BE2C (cell line): ENCODE measurements at places on chromosomes 1 and 21.

GRCh38 chr1:226520640-226521355 is 27.8 kb upstream of the STUM start:
- no peak for DNase-seq

GRCh38 chr1:210692796-210693195 is 364.1 kb downstream of the HHAT start:
- no peak for DNase-seq

DNA sequence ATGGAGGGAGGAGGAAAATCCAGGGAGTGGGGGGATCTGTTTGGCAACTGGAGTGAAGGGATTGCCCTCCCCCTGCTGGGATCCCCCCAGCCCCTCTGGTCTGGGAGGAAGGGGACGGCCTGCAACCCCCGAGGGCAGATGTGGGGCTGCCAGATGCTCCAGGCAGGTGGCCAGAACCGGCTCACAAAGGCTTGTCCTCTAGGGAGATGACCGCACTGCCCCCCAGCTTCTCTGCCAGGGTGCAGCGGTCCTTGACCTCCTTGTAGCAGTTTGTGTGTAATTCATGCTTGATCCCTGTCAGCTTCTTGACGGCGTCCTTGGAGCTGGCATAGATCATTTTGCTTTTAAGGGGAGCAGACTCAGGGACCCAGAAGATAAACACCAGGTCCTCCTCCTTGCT is 69.2 kb downstream of the ROR1 start:
- peak; percentile 18 for DNase-seq

DNA sequence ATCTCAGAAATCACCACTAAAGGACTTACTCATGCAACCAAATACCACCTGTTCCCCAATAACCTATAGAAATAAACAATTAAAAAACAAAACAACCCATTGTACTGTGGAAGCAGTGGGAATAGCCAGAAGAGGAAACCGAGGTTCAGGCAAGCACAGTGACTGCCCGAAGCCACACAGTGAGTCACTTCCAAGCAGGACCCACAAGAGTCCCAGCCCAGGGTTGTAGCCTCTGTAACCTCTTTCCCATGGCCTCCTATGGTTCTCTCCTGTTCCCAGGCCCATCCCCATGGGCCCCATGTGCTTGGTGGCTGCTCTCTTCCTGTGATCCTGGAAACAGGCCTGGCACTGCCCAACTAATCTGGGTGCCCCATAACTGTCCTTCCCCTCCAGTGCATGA is 29.0 kb upstream of the HTR1D start:
- DNase-seq, result no peak

DNA sequence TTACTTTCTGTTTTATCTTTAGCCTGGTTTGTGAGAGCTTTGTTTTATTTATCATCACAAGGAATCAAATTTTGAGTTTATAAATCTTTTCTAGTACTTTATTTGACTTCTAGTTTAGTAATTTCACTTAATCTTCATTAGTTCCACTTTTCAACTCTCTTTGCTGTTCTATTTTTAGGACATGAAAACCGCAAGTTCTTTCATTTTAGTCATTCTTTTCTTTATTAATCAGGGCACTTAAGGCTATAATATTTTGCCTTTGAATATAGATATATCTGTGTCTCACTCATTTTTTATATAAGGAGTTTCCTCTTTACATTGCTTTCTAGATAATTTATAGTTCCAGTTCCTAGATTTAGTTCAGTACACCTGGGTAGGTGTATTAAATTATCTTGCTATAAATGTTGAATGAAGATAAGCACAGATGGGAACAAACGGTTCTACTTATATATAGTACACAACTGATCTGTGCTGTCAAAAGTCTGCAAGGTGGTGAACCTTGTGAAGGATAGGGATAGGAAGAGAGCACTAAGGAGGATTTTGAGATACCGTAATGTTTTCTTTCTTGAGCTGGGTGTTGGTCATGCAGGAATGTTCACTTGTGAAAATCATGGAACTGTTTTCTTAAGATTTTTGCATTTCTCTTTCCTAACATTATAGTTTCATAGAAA is 402.3 kb downstream of the RYR2 start:
- no peak for DNase-seq

GRCh38 chr1:172646653-172647052 is 12.2 kb upstream of the FASLG start:
- DNase-seq, result no peak

- DNase-seq, result no peak
These were observed 860.4 kb downstream of the PLA2G4A start for GRCh38 chr1:187689129-187689528.

- DNase-seq, result no peak
These were observed 8.6 kb upstream of the C1orf159 start for GRCh38 chr1:1124508-1124785.

- peak; percentile 68 for DNase-seq
These were observed 9.0 kb downstream of the NPPA start for GRCh38 chr1:11838349-11839272.

- DNase-seq, result no peak
These were observed 35.1 kb downstream of the NUAK2 start for GRCh38 chr1:205286335-205286950.

- no peak for DNase-seq
These were observed 64.3 kb downstream of the OLFML3 start for GRCh38 chr1:114043548-114043947.

DNA sequence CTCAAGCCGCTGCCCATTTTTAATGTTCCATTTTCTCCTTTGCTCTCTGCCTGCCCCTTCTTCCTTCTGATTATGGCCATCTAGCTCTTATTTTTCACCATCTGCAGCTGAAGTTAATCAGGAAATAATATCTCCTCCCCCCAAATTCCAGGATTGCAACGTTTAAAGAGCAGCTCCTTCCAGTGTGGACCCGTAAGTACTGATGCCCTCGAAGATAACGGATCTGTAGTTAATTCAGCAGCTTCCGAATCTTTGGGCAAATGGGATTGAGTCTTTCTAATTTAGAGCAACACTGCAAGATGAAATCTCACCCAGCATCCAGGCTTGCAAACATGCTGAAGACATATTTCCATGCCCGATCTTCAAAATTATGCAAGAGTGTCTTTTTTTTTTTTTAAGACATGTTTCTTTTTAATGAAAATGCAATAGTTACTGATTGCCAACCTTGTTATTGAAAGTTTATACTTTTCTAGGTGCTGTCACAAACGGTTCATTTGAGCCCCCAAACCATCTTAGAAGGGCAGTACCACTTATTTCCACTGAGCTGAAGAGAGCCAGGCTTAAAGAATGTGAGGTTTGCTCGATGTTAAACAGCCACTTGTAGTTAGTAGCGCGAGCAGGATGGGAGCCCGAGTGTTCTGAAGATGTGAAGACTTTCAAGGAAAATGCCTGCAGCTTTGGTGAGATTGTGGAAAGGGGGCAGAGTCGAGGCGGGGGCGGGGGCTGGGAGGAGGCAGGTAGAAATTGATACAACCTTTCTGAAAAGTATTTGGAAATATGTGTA is 10.9 kb upstream of the RCAN3 start:
- no peak for DNase-seq

DNA sequence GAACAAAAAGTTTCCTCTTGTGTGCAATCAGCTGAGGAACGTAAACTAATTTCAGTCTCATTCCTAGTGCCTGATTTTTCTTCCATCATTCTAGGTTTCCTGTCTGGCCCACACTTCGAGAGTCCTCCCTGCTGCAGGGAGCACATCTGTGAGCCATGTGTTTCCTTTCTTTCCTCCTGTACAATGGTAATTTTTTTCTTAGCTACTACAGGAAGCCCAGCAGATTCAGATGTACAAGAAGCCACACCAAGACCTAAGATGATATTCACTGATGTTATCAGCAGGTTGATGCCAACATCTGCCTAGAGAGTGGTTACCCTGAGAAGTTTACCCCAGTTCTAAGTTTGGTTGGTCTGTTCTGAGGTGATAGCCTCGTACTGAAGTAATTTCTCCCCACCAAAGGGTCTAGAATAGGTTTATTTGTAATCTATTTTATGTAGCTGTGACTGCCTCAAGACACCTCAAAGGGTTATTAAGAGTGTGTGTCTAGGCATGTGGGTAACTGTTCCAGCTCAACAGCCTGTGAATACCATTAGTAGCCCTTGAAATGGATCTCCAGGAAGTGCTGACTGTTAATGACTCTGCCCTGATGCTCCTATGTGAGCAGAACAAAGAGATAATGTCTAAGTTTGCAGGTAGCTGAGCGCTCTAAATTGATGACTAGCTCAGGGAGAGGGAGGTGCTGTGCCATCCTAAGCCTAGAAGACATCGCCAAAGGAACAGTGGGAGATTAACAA is 31.7 kb upstream of the CLDN14 start:
- DNase-seq, result no peak

GRCh38 chr1:241717975-241718374 is 65.9 kb downstream of the WDR64 start:
- no peak for DNase-seq

- DNase-seq, result no peak
These were observed 397.7 kb upstream of the POU3F1 start for GRCh38 chr1:38444311-38444710.

DNA sequence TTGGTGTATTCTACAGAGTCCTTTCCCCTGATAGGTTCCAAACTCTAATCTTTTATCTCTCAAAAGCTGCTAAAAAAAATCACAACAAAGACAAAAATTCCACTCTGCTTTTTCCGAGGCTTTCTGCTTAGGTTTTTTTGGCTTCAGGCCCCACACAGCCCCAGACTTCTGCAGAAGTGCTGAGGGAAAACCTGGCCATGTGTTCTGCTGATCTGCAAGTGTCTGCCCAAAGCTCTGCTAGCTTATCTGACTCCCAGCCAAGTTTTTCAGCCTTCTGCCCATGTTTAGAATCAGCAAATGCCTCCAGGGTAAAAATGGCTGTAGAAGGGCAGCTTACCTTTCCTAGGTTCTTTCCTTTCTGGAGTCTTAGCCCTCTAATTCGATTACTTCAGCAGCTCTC is 28.4 kb downstream of the DISP3 start:
- peak; percentile 60 for DNase-seq

DNA sequence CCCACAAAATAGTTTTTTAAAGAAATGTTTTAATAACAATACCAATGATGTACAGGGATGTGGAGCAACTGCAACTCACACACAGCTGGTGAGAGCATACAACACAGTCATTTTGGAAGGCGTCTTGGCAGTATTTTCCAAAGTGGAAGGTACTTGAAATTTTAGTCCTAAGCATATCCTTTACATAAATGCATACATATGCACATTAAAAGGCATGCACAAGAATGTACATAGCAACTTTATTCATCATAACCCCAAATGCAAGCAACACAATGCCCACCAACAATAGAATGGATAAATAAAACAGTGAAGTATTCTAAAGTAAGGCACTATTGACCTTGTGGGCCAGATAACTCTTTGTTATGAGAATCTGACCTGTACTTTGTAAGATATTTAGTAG is 310.1 kb upstream of the ADGRL2 start:
- DNase-seq, result no peak

DNA sequence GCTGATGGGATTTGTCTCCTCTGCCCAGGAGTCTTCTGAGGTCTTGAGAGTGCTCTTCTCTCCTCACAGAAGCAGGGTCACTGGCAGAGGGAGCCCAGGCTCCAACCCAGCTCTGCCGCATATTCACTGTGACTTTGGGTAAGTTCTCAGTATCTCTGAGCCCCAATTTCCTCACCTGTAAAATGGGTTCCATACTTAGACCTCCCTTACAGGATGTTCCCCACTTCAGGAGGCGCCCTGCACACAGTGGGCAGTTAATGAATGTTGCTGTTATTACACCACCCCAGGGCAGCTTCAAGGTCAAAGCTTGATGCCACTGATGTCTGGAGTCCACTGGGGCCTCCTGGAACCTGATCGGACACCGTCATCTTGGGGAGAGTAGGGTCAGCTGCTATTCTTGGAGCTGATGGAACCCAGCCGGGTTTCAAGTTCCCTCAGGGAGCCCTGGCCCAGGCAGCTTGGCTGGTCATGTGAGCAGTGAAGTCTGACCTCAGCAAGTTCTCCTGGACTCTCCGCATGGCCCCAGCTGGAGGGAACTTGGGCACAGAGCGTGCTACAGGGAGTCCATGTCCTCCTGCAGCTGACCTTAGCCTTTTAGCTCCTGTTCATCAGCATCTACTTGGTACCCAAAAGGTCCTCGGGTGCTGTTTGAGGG is 21.8 kb downstream of the COA7 start:
- DNase-seq, result no peak

GRCh38 chr1:16289959-16290358 is 53.0 kb upstream of the CPLANE2 start:
- no peak for DNase-seq

- no peak for DNase-seq
These were observed 7.6 kb downstream of the DFFB start for GRCh38 chr1:3864884-3865283.
